GM12878 (cell line): ENCODE measurements at places on chromosomes 11 and 22. TPM values are rescaled to one million over a fixed set of nuclear protein-coding genes. Genes with fewer than 3 reads are reported as not detected.

DNA sequence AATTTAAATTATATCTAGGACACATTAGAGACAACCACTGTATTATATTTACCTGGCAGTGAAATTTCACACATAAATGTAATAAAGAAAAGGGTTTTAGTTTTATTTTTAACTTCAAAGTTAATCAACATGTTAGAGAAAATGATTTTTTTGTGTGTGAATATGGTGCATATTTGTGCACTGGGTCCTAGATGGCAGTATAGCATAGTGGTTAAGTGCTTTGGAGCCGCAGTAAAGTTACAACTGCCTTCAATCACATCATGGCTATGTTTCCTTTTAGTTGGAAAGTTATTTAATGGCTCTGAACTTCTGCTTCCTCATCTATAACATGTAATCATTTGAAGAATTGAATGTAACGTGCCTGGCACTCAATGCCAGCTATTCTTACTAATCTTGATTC is 108.9 kb upstream of the DDI1 start:
- no peaks in the 10 kb centered on the region for H3K36me3 ChIP-seq
- no peak for DNase-seq
- peaks cover 23% of the 10 kb centered on the region for H3K4me1 ChIP-seq
- no peaks in the 10 kb centered on the region for H3K27me3 ChIP-seq
- H3K27ac ChIP-seq = no peak overlapping the region

GRCh38 chr11:128472128-128473089 is 114.9 kb downstream of the ETS1 start:
- H3K36me3 ChIP-seq = peaks cover 28% of the 10 kb centered on the region
- H3K27ac ChIP-seq = peak overlapping the region; percentile 91
- H3K4me3 ChIP-seq = peak overlapping the region; percentile 41; the same call in 1 of the 2 replicates
- H3K4me1 ChIP-seq = peaks cover 92% of the 10 kb centered on the region

DNA sequence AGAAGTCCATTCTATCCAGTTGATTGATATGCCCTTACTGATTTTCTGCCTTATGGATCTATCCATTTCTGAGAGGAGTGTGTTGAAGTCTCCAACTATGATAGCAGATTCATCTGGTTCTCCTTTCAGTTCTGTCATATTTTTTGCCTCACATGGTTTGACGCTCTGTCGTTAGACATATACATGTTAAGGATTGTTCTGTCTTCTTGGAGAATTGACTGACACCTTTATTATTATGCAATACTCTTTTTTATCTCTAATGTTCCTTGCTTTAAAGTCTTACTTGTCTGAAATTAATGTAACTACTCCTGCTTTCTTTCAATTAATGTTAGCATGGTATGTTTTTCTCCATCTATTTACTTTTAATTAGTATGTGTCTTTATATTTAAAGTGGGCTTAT is 12.1 kb upstream of the ARHGAP20 start:
- DNase-seq = no peak
- H3K4me3 ChIP-seq = no peak overlapping the region
- no peaks in the 10 kb centered on the region for H3K36me3 ChIP-seq
- H3K27ac ChIP-seq = no peak overlapping the region

Gene GLYATL1
- not detected in 2 replicates for total RNA-seq

DNA sequence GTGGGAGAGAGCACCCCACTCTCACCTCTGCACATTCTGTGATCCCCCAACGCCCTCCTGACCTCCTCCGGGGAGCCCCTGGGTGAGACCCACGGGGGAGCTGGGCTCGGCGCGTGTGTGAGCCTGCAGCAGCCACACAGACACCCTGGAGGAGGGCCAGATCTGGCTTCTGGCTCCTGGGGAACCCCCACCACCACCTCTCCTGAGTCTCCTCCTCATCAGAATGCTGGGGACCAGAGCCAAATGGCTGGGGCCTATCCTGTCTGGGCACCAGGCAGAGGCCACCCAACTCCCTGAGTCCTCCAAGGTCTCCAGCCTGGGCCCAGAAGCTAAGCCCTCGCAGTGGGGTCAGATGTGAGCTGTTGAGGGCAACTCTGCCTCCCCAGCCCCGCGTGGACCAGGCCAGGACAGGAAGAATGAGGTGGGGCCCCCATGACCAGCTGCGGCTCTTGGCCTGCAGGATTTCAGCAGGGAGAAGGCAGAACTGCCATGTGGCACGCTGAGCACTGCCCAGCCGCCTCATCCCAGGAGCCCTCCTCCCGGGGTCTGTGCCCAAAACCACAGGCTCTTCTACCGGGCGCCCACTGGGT is 5.5 kb upstream of the PIM3 start:
- no peaks in the 10 kb centered on the region for H3K36me3 ChIP-seq
- H3K4me3 ChIP-seq = no peak overlapping the region
- no peak overlapping the region for H3K27ac ChIP-seq

GRCh38 chr11:85643191-85643614 is 4.6 kb upstream of the TMEM126A start:
- H3K4me1 ChIP-seq = no peaks in the 10 kb centered on the region
- H3K27me3 ChIP-seq = no peaks in the 10 kb centered on the region
- H3K27ac ChIP-seq = no peak overlapping the region
- H3K4me3 ChIP-seq = no peak overlapping the region

GRCh38 chr22:37256075-37256726 is 12.1 kb upstream of the RAC2 start:
- no peaks in the 10 kb centered on the region for H3K36me3 ChIP-seq
- no peak overlapping the region for H3K4me3 ChIP-seq
- no peak overlapping the region for H3K27ac ChIP-seq
- H3K27me3 ChIP-seq = no peaks in the 10 kb centered on the region
- H3K4me1 ChIP-seq = peaks cover 8% of the 10 kb centered on the region; the same call in 1 of the 2 replicates

Gene APOBEC3B
- 24.3 and 26.3 TPM in 2 replicates for total RNA-seq

- H3K27me3 ChIP-seq = no peaks in the 10 kb centered on the region
- H3K36me3 ChIP-seq = no peaks in the 10 kb centered on the region
- no peak for DNase-seq
- H3K4me1 ChIP-seq = no peaks in the 10 kb centered on the region
Measured at GRCh38 chr11:95108159-95108611, 18.5 kb downstream of the ENDOD1 start.

DNA sequence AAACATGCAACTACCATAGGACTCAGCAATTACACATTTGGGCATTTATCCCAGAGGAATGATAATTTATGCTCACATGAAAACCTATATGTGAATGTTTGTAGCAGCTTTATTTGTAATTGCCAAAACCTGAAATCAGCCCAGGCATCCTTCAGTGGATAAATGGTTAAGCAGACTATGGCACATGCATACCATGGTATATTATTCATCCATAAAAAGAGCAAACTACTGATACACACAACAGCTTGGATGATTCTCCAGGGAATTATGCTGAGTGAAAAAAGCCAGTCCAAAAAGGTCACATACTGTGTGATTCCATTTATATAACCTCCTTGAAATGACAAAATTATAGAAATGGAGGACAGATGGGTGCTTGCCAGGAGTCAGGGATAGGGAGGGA is 86.7 kb downstream of the ALX4 start:
- DNase-seq = no peak
- no peak overlapping the region for H3K4me3 ChIP-seq
- H3K36me3 ChIP-seq = no peaks in the 10 kb centered on the region; the same call in 1 of the 2 replicates
- H3K27me3 ChIP-seq = no peaks in the 10 kb centered on the region
- no peaks in the 10 kb centered on the region for H3K4me1 ChIP-seq
- no peak overlapping the region for H3K27ac ChIP-seq

- H3K27me3 ChIP-seq = no peaks in the 10 kb centered on the region; the same call in 1 of the 2 replicates
- no peaks in the 10 kb centered on the region for H3K36me3 ChIP-seq
- peaks cover 10% of the 10 kb centered on the region; the same call in 1 of the 2 replicates for H3K4me1 ChIP-seq
- no peak overlapping the region for H3K4me3 ChIP-seq
- DNase-seq = no peak
Measured at GRCh38 chr11:2462986-2463765, 18.4 kb downstream of the KCNQ1 start.

GRCh38 chr11:34194576-34195335 is 89.3 kb downstream of the NAT10 start:
- DNase-seq = no peak
- H3K4me3 ChIP-seq = no peak overlapping the region
- H3K27me3 ChIP-seq = no peaks in the 10 kb centered on the region
- no peak overlapping the region for H3K27ac ChIP-seq
- no peaks in the 10 kb centered on the region for H3K4me1 ChIP-seq

Gene MS4A6E
- total RNA-seq = not detected in 2 replicates

- no peaks in the 10 kb centered on the region for H3K36me3 ChIP-seq
- H3K27ac ChIP-seq = no peak overlapping the region
- no peaks in the 10 kb centered on the region for H3K27me3 ChIP-seq
- H3K4me3 ChIP-seq = no peak overlapping the region
- no peaks in the 10 kb centered on the region for H3K4me1 ChIP-seq
Measured at GRCh38 chr11:97703851-97704250, 1314.0 kb downstream of the JRKL start.

DNA sequence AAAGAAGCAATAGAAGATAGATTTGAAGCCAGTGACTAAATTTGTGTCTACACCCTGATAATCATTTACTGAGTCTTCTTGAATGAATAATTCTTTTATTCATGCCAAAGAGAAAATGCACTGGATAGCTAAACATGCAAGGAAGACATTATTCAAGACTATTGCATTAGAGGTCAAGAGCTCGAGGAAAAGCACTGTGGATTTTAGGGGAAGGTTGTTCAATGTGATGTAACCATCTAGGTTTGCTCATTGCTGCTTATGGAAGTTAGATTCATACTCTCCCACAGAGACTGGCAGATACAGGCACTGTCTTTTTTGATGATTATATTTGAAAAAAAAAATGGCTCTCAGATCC is 682.1 kb downstream of the KCNA4 start:
- no peaks in the 10 kb centered on the region for H3K4me1 ChIP-seq
- no peak for DNase-seq
- no peak overlapping the region for H3K27ac ChIP-seq
- H3K4me3 ChIP-seq = no peak overlapping the region
- no peaks in the 10 kb centered on the region; the same call in 1 of the 2 replicates for H3K27me3 ChIP-seq
- no peaks in the 10 kb centered on the region for H3K36me3 ChIP-seq

Gene HYOU1
- 133 and 156 TPM in 2 replicates for total RNA-seq

GRCh38 chr22:29049655-29050263 is 11.9 kb downstream of the C22orf31 start:
- no peaks in the 10 kb centered on the region for H3K27me3 ChIP-seq
- H3K4me1 ChIP-seq = no peaks in the 10 kb centered on the region
- no peak overlapping the region for H3K27ac ChIP-seq
- no peaks in the 10 kb centered on the region for H3K36me3 ChIP-seq
- DNase-seq = no peak
